ENCODE measurements at places on chromosomes 5 and 9. TPM values are rescaled to one million over a fixed set of nuclear protein-coding genes. Genes with fewer than 3 reads are reported as not detected.

- peak; percentile 92 for DNase-seq
Observed at GRCh38 chr9:110748251-110748893, 79.8 kb downstream of the MUSK start.

DNA sequence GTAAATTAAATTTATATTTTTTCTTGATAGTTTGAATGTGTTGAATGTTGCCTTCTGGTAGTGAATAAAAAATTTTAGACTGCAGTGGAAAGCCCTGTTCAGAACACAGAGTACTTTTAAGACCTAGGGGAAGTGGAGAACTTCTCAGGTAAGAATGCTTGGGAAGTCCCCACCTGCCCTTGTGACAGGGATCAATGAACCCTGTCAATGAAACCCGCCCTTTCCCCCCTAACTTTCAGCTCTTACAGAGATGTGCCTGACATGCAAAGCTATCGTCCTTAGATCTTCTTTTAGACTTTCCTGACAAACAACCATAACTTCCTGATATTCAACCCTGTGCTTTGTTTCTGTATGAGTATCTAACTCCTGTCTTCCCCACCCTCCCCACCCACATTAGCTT, 562.7 kb downstream of the TLE4 start:
- no peak for DNase-seq

GRCh38 chr9:135217836-135218235, 130.4 kb downstream of the OLFM1 start:
- DNase-seq: no peak

GRCh38 chr9:35657546-35658136, at the start of gene RMRP:
TSS of gene RMRP (minus strand) at chr9:35658019.
- peak; percentile 99 for DNase-seq

DNA sequence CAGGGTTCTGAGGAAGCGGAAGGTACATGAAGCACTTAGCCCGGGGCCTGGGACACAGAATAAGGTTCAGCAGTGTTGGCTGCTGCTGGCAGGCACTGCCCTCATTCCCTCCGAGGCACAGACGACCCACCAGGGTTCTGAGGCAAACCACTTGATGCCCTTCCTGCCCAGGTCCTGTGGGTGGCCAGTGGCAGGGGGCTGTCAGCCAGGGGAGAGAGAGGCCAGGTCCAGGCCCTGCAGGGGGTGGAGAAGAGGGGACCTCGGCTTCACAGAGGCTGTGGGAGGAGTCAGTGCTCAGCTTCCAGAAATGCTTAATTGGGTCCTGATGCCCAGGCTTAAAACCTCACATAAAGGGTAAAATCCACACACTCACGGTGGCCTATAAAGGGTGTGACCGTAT, 4.4 kb upstream of the ZDHHC12 start:
- DNase-seq: no peak

DNA sequence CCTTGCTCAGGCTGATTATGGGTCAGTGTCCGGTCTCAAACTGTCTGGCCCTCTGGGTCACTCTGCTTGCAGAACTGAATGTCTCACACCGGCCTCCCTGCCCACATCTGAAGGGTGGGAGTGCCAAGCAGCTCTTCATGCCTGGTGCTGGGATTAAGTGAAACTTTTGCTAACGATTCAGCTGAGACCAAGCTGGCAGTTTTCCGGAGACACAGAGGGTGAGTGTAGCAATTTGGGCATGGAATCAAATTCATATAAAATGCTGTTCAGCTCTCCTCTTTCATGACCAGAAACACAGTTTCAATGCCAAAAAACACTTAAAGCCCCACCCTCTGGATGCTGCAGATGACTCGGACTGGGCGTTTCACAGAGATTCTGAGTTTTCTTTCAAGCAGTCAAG, 207.5 kb downstream of the NXNL2 start:
- peak; percentile 92 for DNase-seq

- peak; percentile 68 for DNase-seq
Observed at GRCh38 chr5:75152860-75153259, 83.8 kb downstream of the ANKRD31 start.

- DNase-seq: peak; percentile 11
Observed at GRCh38 chr5:128736553-128736952, 198.5 kb upstream of the FBN2 start.

- no peak for DNase-seq
Observed at GRCh38 chr5:40150896-40151295, 528.8 kb upstream of the PTGER4 start.

DNA sequence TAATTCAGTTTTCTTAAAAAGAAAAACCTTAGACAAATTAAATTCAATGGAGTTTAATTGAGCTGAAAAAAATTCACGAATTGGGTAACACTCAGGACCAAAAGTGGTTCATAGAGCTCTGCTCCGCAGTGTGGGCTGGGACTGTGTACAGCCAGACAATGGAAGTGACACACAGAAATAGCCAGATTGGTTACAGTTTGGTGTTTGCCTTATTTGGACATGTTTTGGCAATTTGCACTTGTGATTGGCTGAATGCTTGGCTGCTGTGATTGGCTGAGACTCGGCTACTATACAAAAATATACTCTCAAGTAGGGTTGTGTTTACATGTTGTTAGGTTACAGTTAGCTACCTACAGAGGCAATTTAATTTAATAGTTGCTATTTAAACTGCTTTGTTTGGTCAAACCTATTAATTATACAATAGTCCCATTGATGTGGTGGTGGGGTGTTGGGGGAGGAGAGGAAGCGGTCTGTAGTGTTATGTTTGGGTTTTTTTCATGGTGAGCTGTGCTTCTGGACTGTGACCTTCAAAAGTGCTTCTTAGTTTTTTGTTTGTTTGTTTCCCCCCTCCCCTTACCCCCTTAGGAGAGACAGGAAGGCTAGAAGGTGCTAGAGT, 95.2 kb downstream of the CNTLN start:
- DNase-seq: no peak

DNA sequence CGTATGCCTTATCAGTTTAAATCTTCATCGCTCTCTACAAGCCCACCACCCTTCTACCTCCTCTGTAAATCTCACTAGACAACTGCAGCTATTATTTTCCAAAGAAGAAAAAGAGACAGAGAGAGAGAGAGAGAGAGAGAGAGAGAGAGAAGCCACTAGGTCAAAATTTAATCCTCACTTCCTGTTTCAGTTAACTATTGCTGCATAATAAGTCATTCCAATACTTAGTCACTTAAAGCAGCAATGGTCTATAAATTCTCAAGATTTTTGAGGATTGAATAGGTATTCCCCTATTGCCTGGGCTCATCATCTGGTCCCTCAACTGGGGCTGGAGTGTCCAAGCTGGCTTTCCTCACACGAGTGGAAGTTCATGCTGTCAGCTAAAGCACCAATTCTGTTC, 68.8 kb downstream of the ITGA1 start:
- DNase-seq: no peak

- DNase-seq: no peak
Observed at GRCh38 chr5:151158287-151158661, 695 bp upstream of the ANXA6 start.

GRCh38 chr9:108994695-108995094, 18.6 kb downstream of the CTNNAL1 start:
- DNase-seq: no peak

The DEPDC1B gene
- total RNA-seq: 6.0 TPM

The RNF180 gene
- 7.4 TPM for total RNA-seq

The EDIL3 gene
- not detected for total RNA-seq

The ESM1 gene
- not detected for total RNA-seq

The NRARP gene
- total RNA-seq: 2.2 TPM

The HTR1A gene
- total RNA-seq: not detected

The GPR21 gene
- total RNA-seq: not detected

The PCDHGA11 gene
- 0.30 TPM for total RNA-seq

The MTREX gene
- 113 TPM for total RNA-seq

The CA9 gene
- not detected for total RNA-seq

The TEK gene
- 0.91 TPM for total RNA-seq

The IFNW1 gene
- total RNA-seq: not detected
